ENCODE measurements at places on chromosomes 12 and 14.

- peaks cover 6% of the 10 kb centered on the region for H3K27me3 ChIP-seq
- no peak overlapping the region for H3K27ac ChIP-seq
- no peak for DNase-seq
- no peak overlapping the region for H3K4me3 ChIP-seq
Observed at GRCh38 chr14:20714593-20715250, 26.2 kb downstream of the ANG start.

DNA sequence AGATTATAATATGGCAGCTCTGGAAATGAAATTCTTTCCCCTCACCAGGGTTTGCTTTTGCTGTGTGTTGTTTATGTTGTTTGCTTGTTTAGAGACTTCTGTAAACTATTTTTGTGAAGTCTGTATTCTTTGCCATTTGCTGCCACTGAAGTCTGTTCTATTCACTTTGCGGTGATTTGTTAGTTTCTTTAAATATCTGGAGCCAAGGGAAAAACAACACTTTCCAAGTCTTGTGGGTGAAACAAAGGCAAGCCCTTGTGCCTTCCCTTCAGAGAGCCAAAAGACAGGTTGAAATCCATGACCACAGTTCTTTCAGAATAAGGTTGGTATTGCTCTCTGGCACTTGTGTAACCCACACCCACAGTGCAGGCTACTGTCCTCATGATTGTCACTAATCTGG lies 59.5 kb upstream of the RNU6-7 start:
- no peak for DNase-seq
- H3K4me1 ChIP-seq, result peaks cover 2% of the 10 kb centered on the region
- H3K27ac ChIP-seq, result no peak overlapping the region
- no peak overlapping the region for H3K4me3 ChIP-seq
- H3K36me3 ChIP-seq, result peaks cover 28% of the 10 kb centered on the region

DNA sequence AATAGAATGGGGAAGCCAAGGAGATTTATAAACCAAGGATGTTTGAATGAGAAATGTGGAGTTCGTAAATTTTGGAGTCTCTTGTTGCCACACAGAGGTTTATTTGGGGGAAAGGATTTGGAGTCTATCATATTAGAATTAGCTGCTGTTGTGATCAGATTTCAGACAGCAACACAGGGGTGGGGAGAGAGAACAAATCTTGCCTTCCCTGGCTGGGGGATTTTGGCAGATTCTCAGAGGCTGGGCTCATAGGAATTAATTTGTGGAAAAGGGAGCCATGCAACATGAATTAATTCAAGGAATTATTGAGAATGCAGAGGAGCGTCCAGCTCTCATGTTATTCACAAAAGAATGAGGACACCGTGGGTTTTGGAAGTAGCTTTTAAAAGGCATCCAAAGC lies 73.9 kb upstream of the PRMT8 start:
- no peak overlapping the region for H3K27ac ChIP-seq
- no peaks in the 10 kb centered on the region for H3K4me1 ChIP-seq
- H3K36me3 ChIP-seq, result no peaks in the 10 kb centered on the region
- DNase-seq, result no peak
- peaks cover 6% of the 10 kb centered on the region for H3K27me3 ChIP-seq

GRCh38 chr14:70654632-70655031 lies 12.9 kb downstream of the TTC9 start:
- peaks cover 71% of the 10 kb centered on the region for H3K4me1 ChIP-seq
- H3K27me3 ChIP-seq, result no peaks in the 10 kb centered on the region
- H3K36me3 ChIP-seq, result peaks cover 18% of the 10 kb centered on the region
- H3K4me3 ChIP-seq, result peak overlapping the region; percentile 85

DNA sequence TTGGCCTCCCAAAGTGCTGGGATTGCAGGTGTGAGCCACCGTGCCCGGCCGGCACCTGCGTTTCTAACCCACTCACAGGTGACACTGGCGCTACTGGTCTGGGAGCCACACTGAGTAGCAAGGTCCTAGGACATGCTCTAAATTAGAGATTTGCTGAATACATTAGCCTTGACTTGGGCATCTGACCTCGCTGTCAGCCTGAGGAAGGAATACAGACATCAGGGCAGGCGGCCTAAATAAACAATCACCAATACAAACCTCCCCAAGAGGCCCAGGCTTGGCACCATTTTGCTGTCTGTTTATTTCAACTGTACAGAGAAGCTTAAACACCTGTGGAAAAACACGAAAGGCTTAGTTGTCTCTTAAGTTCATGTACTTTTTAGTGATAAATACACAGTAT lies 27.5 kb downstream of the P2RX4 start:
- no peak overlapping the region for H3K27ac ChIP-seq
- no peaks in the 10 kb centered on the region for H3K27me3 ChIP-seq
